ENCODE measurements at places on chromosomes 3 and 15. TPM values are rescaled to one million over a fixed set of nuclear protein-coding genes. Genes with fewer than 3 reads are reported as not detected.

GRCh38 chr15:48072941-48073340 is 47.8 kb upstream of the SLC24A5 start:
- no peak for DNase-seq

DNA sequence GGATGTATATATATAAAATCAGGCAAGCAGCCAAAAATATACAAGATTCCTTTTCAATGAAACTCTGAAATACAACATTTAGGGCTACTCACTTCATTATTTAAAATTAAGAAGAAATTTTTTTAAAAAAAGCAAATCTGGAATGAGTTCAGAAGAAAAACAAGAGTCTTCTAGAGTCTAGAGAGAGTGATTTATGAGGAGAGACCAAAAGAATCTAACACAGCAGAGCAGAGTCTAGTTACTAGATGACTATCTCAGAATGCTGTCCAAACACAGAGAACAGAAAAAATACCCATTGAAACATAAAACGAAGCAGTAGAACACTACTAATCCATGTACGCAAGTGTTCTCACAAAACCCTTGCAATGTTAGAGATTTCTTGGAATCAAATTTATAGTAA is 275.2 kb upstream of the CBLB start:
- DNase-seq, result no peak

The TNIK gene
- polyA plus RNA-seq, result 19.2 TPM

The U2SURP gene
- polyA plus RNA-seq, result 201 TPM

The SCAMP5 gene
- 47.9 TPM for polyA plus RNA-seq

The IQCF5 gene
- polyA plus RNA-seq, result not detected

The TPRG1 gene
- polyA plus RNA-seq, result 0.68 TPM
